ENCODE measurements at places on chromosomes 7 and 10.

DNA sequence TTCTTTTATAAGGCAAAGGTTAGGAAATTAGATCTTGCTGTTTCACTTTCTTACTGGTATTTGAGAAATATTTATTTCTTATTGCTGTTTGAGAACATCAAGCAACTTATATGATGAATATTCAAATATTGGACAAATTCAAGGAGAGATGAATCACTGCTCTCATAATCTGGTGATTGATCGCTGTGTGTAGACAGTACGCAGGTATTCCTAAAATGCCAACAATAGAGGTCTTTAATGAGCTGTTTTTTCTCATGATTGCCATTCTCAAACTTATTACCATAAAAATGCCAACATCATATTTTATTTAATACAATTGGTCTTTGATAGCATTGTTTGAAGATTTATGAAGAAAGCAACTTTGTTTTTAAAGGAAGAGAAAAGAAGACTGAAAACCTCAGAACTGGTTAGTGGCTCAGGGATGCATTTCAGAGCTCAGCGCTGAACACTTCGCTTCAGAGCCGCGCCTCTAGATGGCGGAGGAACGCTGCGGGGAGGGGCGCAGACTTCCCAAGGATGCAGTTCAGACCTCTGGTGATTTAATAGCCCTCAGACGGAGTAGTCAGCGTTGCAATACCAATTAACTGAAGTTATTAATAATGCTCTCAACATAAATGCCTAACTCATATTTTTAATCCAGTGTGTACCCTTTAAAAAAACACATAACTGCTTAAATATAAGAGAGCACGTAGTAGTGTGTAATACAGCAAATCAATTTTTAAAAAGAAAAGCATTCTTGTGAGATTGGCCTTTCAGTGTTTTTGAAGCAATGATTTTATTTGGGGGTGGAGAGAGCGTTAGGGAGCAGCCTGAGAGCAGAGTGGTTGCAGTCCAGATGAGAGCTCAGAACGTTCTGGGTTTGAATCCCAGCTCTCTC lies 38.5 kb upstream of the STEAP4 start:
- peak; percentile 78 for DNase-seq

DNA sequence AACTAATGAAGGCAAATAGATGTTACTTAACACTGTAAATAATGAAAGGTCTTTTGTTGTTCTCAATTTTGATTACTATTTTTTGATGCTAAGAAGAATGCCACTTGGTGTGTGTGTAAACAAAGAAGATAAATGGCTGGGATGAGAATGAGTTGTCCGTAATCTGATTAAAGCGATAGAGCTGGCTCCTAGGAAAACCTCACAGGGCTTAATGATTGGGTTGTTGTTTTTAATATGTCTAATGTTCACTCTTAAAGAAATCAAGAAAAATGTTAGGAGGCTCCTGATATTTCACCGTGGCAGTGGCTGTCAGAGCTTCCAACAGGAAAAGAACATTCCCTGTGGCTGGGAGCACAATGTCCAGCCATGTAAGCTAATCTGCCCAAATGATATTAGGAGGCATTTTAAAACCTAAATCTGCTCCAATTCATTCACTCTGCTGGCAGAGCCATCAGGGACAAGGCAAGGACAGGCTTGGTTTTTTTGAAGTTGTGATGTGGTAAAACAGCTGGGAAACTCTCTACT lies 243.9 kb downstream of the SNX10 start:
- DNase-seq, result no peak

- no peak for DNase-seq
These were observed 32.1 kb downstream of the NRF1 start for GRCh38 chr7:129643550-129644170.

- DNase-seq, result no peak
These were observed 19.0 kb downstream of the PRKAG2 start for GRCh38 chr7:151857866-151858450.

DNA sequence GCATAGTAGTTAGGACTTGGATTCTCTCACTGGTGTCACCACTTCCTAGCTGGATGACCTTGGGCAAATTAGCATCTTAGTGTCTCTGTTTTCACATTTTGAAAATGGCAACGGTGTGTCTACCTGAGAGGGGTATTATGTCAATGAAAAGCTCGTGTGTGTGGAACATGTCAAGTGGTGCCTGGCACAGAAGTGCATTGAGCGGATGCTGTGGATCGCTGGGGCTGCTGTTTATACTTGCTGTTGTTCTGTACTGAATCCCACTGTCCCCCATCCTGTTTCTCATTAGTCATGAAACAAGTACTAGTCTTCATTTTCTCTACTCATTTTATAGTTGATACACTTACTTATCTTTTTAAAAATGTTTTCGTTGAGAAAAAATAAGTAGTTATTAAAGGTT lies 26.1 kb downstream of the RBM33 start:
- no peak for DNase-seq

DNA sequence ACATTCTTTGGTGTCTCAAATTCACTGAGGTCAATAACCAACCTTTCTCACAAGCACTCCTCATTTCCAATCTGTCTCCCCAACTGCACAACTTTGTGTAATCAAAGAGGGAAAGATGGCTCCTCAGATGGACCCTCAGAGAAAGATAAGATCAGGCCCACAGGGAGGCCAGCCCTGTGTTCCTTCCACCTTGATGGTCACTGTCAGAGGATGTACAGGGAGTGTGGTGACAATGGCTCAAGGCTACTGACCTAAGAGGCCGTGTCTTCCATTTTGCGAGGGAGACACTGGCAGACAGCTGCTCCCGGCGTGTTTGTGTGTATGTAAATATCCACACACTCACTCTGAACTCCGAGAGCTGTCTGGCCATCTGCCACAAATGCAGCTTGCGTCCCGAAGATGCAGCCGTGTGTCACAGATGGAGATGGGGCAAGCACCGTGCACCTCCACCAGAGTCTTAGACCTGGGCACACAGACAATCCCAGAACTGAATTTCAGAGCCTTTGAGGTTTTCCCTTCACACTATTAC lies 712.1 kb upstream of the NRP1 start:
- no peak for DNase-seq

DNA sequence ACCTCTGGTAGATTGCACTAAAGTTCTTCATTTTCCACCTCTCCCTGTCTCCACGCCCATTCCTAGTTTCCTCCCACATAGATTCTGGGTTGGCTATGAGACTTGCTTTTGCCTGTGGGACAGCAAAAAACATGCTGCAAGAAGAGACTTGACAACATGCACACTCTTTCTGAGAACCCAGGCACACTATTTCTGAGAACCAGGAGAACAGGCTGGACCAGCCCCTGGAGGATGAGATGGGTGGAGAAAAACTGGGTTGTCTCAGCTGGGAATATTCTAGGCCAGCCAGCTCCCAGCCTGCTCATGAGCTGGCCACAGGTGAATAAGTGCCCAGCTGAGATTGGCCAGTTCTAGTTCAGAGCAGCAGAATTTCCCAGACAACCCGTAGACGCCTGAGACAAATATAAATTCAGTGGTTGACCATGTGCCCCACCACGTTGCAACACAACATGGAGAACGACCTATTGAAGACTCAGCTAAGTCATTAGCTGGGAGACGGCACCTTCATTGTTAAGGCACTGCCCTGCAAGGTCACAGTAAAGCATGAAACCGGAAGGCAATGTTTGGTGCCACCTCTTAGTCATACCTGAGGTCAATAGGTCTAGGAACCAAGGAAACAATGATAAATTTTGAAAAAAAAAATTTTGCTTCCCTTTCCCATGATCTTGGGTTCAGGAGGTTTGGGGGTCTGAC lies 92.7 kb upstream of the AKR1E2 start:
- DNase-seq, result no peak

- peak; percentile 35 for DNase-seq
These were observed 393.1 kb upstream of the CELF2 start for GRCh38 chr10:10624567-10624962.
